Coronary artery (tissue), 2 donors: ENCODE measurements at places on chromosomes 5 and 9.
A peak's percentile ranks its signal among the peaks of the same experiment; 100 is the strongest.

GRCh38 chr5:56230576-56230975, 2.6 kb downstream of the ANKRD55 start:
- no peak for DNase-seq

- no peak for DNase-seq
These were observed at the start of gene TMEFF1 for GRCh38 chr9:100472788-100473275. Gene TMEFF1, plus strand, starts transcription at chr9:100473149. Its CDS starts 396 bp downstream, at chr9:100473545.

DNA sequence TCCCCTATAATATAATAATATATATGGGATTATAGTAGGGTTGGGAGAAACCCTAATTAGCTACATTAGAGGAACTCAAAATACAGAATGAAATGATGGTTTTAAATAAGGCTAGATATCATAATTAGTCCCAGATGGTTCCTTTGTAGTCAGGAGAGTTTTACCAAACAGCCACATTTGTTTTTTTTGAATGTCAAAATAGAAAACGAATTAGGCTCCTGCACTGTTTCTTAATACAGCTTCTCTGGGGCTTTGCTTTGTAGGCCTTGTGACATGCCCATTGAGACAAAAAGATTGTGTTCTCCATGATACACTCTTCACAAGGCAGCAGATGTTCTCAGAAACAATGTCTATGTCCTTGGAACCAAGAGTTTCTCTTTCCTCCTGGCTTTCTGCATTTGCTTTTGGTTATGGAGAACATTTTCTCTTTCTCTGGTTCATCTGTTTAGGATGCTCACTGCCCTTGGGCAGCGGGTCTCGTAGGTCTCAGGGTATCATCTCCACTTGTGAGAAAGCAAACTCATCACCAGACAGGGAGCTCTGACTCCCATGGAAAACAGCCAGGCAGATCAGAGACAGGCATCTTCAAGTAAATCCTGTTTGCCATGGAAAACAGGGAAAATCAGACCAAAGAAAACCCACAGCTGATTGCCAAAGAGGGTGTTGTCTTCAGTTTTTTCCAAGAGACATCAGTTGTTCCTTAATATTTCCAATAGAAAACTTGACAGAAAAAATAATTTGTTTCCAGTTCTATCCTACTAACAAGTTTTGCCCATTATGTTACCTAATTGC, 54.1 kb upstream of the RPS23 start:
- DNase-seq: no peak

GRCh38 chr5:84569307-84569706, 184.6 kb upstream of the EDIL3 start:
- no peak for DNase-seq

GRCh38 chr9:33273266-33273971, 8.6 kb downstream of the CHMP5 start:
- no peak for DNase-seq

DNA sequence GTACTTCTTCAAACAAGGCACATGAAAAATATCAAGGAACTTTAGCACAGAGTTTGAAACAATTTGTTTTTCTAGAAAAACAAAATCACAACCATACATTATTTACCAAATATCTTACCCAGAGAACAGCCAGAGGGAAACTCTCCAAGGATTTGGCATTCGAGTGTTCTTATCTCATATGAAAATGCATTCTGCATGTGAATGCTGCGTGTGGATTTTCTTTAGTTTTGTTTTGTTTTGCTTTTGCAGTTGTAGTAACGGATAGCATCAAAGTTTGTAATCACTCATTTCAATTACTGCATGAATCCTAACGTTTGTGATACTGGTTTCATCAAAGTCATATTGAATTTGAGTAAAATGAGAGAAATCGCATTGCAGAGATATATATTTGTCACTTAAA, 28.0 kb downstream of the ADAMTSL1 start:
- DNase-seq: no peak

DNA sequence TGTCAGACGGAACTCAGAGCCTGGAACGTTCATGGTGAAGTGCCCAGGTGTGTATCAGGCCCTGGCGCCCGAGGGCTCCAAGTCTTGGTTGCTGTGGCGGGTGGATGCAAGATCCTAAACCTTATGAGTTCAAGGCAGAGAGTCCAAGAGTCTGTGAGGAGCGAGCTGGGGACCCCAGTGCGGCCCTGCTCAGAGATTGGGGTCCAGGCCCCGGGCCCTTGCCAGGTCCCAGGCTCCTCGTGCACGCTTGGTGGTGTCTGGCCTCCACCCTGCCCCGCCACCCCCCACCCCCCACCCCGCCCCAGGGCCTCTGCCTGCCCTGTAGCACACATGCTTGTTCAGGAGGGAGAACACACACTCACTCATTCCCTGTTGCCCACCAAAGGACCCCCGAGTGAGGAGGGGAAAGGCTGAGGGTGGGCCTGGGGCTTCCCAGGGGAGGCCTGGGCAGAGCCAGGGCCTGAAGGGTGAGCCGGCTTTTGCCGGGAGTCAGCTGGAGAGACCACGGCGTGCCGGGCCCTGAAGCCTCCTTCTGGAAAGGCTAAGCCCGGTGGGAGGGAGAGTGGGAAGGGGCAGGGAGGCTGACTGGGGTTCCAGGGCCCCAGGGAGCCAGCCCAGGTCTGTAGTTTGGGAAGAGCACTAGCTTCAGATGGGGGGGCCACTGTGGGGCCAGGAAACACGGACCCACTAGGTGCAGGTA, 37.1 kb downstream of the FAM163B start:
- no peak for DNase-seq

DNA sequence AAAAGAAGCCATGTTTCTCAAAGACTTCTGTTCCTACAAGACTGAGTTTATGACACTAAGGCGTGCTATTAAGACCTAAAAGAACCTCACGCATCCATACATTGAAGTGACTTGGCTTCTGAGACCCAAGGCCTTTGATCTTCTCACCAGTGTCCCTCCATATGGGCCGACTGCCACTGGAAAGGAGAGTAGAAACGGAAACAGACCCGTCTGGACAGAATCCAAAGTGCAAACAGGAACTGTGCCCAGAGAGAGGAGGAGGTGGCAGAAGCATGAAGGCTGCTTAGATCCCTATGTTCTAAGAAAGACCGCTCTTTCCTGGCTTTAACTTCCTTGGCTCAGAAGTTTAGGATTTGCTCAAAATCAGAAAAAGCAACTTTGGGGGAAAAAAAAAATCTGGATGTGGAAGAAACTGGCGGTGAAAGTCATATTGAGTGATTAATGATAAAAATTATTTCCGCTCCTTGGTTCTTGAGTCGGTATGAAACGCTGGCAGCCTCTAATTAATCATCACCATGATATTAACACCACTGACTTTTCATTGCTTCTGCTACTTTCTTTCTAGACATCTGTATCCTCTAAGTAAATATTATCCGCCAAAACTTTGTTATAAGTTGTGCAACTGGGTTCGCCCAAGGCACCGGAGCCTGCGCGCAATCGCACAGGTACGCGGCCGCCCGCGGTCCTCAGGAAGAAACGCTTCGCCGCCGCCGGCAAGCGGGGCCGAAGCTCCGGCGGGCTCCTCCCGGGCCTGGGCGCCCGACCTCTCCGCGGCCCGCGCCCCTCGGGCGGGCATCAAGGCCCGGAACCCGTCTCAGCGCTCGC, 726 bp downstream of the DAP start:
- peak; percentile 72 for DNase-seq

DNA sequence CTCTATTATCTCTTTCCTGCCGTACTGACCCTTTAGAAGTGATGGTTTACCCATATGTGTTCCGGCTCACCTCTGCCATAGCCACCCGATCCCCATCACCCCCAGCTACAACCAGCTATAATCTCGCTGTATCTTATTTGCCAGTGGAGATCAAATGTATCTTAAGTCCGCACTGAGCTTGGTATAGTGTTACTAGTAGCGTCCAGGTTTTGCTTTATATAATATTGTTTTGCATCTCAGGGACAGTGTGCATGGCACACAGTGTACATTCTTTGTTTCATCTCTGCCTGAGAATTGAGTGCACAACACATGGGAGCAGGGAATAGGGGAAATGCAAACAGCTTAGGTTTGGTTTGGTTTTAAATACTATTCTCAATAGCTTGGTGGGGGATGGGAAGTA, 135.8 kb upstream of the SNX2 start:
- DNase-seq: no peak

GRCh38 chr5:93022796-93023447, 558.1 kb downstream of the NR2F1-AS1 start:
- no peak for DNase-seq

GRCh38 chr5:119382169-119382568, 26.4 kb downstream of the TNFAIP8 start:
- DNase-seq: no peak

DNA sequence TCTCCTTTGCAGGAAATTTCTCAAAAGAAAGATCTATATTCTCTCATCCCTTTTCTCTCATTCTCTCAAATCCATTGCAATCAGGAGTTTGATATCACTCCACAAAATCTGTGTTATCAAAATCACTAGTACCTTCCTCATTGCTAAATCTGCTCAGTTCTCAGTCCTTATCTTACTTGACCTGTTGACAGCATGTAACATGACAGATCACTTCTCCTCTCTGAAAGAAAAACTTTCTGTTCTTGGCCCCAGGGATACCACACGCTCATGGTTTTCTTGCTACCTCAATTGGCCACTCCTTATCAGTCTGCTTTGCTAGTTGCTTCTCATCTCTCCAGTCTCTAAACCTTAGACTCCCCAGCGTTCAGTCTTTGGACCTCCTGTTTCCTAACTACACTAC, 22.1 kb downstream of the SRP19 start:
- DNase-seq: no peak

DNA sequence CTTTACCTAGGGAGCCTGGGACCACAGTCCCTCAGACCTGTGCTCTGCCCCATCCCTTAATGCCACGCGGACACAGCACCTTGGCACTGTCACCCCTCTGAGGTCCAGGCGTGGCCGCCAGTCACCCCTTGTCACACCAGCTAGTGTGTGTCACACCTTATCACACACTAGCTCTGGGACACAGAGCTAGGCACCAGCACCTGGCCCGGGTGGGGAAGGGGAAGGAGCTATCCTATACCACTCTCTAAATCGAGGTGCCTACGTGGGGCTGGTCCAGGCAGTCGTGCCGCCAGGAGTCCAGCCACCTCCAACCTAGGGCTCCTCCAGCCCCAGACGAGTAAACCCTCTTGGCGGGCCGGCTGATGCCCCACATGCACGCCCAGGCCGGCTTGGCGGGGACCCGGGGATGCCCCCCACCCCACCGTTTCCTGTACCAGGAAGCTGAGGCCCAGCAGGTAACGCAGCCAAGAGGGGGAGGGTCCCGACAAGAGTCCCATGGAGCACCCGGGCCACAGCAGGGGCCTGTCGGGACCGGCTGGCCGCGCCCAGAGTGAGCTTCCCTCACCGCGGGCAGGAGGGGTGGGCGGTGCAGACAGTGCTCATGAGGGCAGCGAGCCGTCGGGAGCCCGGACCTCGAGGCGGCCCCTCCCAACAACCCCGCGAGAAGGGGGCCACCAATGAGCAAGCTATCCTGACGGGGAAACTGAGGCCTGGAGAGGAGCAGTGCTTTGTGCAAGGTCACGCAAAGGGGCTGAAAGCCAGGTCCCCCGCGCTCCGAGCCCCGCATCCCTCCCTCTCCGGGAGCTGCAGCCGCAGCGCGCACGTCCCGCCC, 550 bp downstream of the CORO2A start:
- DNase-seq: no peak

DNA sequence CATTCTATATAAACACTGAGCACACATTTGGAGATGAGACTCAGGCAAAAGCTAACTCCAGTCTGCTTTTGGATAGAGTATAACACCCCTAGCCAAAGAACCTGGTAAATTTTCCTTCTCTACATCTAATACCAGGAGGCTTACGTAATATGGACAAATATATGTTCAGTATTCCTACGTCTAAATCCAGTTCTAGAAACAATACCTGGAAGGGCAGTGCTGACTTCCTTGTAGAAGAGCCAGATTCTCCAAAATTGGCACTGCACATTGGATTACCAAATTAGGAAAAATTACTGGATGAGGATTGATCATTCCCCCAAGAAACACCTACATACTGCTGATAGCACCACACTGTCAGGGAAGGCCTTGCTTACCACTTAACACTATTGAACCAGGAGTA, 247.4 kb downstream of the SAXO1 start:
- DNase-seq: no peak

- no peak for DNase-seq
These were observed 135.7 kb downstream of the OLFM1 start for GRCh38 chr9:135222881-135223760.

GRCh38 chr5:126858441-126858840, 81.5 kb downstream of the LMNB1 start:
- DNase-seq: no peak

DNA sequence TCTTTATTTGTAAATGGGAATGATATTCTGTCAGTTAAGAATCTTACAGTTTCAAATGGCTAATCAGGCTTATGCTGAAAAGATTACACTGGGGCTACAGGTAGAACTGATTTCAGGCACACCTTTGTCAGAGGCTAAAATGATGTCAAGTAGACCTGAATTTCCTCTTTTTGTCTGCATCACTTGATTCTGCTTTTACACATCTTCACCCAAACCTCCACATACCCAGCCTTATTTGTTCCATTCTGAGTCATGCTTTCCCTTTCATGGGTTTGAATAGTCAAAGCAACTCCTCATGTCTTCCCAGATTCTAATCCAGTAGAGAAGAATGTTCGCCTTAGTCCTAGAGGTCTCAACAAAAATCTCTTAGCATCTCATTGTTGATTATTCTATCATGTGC, 156.4 kb downstream of the CWC27 start:
- no peak for DNase-seq

- no peak for DNase-seq
These were observed 129.1 kb downstream of the FANCC start for GRCh38 chr9:95188459-95188858.

GRCh38 chr5:112117551-112117950, 301.5 kb downstream of the EPB41L4A start:
- no peak for DNase-seq

- DNase-seq: no peak
These were observed 197.8 kb upstream of the NREP start for GRCh38 chr5:111954516-111955395.

GRCh38 chr9:108521063-108521590, 334.7 kb downstream of the ACTL7B start:
- no peak for DNase-seq
